Muscle of back (tissue), 13 donors: ENCODE measurements at places on chromosomes 2 and 18.

DNA sequence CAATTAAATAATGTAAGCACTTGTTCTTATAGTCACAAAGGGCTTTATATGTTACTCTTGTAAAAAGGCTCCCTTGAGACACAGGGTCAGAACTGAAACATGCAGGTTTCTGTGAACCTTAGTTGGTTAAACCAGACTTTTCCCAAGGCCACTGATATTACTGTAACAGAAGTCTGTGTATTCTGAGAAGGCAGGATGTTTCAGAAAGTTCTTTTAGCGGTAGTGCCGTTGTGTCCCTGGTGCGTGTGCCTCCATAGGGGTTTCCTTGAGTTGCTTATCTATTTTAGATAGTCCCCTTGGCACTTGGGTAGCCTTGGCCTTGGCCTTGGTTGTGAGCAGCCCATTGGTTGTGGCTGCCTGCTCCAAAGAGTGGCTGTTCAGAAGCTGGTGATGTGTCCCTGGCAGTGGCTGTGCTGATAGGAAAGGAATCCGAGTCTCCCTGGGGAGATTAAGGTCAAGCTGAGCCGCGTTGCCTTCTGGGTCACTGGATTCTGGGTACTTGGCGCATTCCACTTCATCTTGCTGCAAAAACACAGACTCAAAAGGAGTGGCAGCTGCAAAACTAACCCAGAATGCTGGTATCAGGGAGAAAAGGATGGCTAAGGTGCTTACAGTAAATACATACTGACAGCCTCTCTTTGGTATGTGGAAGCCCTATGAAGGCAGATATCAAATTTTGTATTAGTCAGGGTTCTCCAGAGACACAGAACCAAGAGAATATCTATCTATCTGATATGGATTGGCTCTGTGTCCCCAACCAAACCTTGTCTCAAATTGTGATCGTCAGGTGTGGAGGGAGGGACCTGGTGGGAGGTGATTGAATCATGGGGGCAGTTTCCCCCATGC lies 69.7 kb downstream of the FHOD3 start:
- no peak for DNase-seq

DNA sequence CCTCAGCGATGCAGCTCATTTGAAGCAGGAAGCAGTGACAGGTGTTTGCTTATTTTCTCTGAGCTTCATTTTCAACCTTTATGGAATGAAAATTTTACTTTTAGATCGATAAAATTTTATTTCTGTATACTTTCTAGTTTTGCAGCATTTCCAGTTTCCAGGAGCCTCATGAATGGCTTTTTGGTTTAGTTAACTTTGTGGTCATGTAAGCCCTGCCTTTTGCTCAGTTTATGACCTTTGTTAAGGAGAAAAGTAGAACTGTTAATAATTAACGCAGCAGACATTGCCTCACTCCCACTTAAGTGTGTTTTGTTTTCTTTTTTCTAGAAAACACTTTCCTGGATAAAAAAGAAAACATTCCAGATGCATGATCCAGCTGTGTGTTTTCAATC lies 4.4 kb upstream of the FARP2 start:
- no peak for DNase-seq

- DNase-seq: no peak
These were observed 106.0 kb upstream of the FOSL2 start for GRCh38 chr2:28286678-28287077.

- DNase-seq: no peak
These were observed 34.8 kb upstream of the LDLRAD4 start for GRCh38 chr18:13183790-13184189.

- peak; percentile 65 for DNase-seq
These were observed 111.8 kb downstream of the STPG4 start for GRCh38 chr2:47043142-47043890.

DNA sequence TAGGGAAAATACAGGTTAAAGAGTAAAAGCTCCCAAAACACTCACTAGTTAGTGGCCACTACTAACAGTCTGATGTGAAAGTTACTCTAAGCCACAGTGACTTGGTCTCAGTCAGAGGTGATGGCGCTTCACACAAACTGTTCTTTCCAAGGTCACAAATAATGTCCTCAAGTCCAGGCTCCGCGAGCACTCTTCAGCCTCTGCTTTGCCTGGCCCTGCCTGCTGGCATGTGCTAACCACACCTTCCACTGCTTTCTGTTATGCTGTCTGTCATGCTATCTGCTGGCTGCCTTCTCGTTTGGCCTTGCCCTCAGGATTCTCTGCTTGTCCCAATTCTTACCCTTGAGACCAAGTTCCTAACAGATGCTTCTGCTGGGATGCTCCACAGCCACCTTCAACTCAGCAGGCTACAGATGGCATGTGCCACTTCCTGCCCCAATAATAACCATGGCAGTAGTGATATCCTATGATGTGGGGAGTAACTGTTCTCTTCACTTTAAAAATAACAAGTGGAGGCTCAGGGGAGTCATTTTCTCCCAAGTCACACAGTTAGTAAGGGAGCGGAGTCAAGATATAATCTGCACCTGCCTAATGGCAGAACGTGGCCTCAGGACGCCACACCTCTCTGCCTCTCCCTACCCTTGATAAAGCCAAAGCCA lies 75.7 kb downstream of the ZAP70 start:
- DNase-seq: no peak

DNA sequence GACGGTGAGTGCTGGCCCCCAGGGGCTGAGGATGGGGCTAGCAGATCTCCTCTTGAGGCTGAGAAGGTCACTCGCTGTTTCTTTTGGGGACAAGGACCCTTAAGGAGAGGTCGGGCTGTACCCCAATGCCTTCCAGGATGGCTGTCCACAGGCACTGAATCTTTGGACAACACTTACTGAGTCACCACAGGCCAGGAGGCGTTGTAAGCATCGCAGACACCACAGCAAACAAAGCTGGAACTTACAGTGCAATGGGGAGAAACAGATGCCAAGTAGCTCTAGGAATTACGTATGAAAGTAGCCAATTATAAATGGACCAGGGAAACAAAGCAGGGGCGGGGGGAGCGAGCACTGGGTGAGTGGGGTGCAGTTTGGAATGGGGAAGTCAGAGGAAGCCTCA lies 219.8 kb downstream of the GLI2 start:
- no peak for DNase-seq

DNA sequence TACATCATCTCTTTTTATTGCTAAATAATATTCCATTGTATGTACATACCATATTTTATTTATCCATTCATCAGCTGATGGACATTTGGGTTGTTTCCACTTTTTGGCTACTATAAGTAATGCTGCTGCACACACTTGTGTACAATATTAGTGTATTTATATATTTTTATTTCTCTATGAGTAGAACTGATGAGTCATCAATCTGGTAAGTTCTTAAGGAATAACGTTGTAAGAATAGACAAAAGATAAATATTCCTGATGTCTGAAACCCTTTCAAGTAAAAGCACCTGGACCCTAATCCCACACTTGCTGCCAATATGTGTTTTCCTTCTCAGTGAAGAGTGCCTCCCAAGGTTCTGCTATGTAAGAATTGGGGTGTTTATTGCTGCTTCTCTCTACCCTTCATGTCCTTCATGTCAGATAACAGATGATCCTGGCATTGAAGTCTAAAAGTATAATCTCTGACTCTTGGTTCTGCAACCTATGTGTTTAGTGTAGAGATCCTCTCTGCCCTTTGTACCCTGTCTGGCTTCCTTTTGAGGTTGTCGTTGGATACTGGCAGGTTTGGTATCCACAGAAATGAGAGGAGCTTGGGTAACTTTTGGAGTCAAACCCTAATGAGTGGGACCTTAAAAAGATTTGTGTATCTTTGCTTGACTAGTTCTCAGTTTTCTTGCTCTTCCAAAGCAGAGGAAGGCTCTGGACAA lies 293.0 kb upstream of the EPC2 start:
- no peak for DNase-seq

DNA sequence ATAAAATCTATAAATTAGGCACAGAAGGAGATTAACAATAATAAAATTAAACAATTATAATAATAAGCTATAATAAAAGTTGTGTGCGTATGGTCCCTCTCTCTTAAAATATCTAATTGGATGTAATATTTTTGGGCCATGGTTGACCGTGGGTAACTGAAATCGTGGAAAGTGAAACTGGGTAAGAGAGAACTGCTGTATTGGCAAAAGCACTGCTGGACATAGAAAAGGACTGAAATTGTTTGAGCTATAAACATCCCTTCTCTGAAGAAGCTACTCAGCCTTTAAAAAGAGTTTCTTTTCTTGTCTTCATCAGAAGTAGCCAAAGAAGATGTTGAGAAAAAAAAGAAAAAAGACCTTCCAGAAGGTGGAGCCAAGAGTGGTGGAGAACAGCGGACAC lies 379.4 kb downstream of the ZNF521 start:
- no peak for DNase-seq

GRCh38 chr18:58418361-58418760 lies 210.5 kb downstream of the ALPK2 start:
- no peak for DNase-seq

GRCh38 chr18:57744211-57744694 lies 58.9 kb downstream of the ATP8B1 start:
- DNase-seq: no peak

DNA sequence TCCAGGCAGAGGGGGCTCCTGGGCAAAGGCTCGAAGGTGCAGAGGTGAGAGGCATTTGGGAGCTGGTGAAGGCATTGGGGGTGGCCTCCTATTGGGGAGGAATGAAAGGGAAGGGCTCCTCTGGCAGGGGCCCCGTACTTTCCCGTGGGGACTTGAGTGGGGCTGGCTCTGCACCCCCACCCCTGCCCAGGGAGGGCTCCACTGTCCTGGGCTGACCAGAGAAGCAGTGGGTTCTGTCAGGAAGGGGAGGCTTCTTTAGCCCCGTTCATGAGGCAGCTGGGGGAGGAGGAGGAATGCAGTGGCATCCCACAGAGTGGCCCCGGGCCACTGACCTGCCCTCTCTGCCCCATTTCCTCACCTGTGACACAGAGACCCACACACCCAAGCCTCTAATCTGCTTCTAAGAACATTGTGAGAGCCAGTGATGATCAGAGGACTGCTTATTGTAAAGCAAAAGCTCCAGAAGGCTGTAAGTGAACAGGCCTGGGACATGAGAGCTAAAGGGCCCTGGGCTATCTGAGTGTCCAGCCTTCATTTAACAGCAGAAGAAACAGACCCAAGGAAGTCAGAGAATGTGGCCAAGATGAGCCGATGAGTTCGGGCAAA lies 38.6 kb upstream of the GPAT2 start:
- no peak for DNase-seq
